ENCODE measurements at places on chromosomes 3 and 15.

DNA sequence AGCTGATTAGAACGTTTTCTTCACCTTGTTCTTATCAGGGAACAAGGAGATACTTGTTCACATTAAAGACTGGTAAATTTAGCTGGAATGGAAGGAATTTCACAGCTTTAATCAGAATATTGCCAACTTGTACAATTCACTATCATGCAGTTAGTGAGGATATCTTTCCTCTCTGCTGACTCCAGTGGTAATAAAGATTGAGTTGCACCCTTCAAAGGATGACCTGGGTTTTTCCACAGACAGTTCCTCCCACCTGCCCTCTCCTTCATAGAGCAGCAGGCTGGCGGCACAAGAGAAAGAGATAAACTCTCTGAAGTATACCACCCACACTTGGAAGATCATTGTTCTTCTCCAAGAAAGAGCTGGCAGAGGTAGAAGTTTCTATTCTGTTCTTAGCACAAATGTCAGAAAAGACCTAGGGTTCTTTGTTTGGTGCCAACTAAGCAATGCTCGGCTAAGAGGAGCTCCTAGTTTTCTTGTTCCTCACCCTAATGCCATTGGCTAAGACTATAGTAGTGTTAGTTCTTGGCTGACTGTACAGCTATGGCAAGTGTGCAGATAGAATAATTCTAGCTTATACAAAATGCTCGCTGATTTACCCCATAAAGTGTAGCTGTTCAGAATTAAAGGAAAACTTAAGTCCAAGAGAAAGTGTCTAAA lies 169.1 kb downstream of the CLSTN2 start:
- no peak for DNase-seq

DNA sequence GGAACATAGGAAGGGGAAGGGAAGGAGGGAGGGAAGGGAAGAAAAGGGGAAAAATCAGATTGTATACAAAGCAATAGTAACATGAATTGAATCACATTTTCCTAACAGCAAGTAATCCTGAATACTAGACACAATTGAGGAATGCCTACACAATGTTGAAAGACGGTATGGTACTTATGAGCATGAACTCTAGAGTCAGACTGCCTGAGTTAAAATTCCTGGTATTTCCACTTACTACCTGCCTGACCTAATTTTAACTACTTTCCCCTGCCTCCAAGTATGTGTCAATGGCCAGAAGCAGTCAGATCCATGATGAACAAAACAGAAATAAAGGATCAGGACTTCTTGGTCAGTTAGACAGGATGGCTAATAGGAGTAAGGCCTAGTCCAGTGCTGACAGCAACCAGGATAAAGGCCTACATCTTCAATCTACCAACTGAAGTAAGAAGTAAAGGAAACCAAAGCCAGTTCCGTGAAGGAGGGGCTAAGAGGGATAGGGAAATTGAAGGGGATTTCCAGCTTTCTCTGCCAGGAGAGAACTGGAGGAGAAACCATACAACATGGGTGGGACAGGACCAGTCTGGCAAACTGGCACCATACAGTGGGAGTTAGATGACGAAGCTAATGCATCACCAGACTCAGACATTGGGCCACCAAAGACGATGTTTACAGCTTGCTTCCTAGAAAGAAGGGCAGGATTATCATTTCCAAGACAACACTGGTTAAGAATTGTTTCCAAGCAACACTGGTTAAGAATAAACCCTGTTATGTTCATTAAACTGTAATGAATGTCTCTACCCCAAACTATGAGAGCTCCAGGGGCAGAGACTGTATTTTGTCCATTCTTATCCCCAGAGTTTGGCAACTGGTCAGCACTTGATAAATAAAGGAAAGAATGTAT lies 151.6 kb upstream of the UBE2E2 start:
- no peak for DNase-seq

GRCh38 chr15:99090938-99091337 lies 13.9 kb upstream of the SYNM start:
- no peak for DNase-seq

- DNase-seq: no peak
These were observed 641.8 kb upstream of the ZNF385D start for GRCh38 chr3:22392859-22393258.

DNA sequence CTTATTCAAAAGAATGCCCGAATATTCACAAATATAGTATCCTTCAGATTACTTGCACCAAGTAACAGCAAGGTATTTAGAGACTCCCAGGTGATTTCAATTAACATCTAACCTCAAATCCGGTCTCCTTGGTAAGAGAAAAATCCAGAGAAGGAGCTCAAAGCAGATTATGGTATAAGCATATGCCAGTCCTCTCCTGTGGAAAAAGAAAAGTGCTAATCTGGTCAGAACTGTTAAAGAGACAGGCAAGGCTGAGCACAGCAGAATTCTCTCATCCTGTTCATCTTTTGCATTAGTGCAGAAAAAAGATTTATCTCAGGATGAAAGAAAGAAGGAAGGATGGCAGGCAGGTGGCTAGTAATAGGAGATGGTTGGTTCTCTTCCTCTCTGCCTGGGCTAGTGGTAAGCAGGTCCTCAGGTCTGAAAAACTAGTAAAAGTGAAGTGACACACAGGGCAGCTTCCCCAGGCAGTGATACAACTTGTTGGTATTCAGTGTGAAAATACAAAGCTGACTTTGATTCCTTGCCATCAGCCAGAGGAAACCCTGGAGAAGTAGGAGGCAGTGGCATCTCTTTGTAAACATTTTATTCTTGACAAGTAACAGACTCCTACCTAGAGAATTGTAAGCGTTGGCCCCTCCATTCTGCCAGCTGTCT lies 14.2 kb downstream of the ATXN7 start:
- DNase-seq: no peak

GRCh38 chr3:149658744-149659497 lies 1.1 kb upstream of the WWTR1 start:
- DNase-seq: no peak

- DNase-seq: no peak
These were observed 4.8 kb downstream of the RASGRP1 start for GRCh38 chr15:38559636-38560307.

- no peak for DNase-seq
These were observed 21.9 kb downstream of the CYP8B1 start for GRCh38 chr3:42853739-42854302.

DNA sequence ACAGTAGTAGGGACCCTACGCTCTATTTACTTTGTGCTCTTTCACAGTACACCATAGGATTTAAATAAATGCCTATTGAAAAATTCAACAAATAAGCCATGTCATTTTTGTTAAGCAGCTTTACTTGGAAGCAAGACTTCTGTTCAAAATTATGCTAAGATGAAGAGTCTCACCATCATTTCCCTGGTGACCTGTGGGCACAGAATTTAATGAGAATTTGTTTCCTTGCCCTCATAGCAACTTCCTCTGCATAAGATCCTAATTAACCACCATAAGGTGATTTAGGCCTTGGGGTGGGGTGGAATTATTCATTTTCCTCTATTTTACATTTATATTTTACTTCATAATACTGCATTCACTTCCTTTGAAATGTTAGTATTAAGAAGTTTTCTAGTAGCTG lies 70.5 kb downstream of the CHL1 start:
- DNase-seq: no peak

DNA sequence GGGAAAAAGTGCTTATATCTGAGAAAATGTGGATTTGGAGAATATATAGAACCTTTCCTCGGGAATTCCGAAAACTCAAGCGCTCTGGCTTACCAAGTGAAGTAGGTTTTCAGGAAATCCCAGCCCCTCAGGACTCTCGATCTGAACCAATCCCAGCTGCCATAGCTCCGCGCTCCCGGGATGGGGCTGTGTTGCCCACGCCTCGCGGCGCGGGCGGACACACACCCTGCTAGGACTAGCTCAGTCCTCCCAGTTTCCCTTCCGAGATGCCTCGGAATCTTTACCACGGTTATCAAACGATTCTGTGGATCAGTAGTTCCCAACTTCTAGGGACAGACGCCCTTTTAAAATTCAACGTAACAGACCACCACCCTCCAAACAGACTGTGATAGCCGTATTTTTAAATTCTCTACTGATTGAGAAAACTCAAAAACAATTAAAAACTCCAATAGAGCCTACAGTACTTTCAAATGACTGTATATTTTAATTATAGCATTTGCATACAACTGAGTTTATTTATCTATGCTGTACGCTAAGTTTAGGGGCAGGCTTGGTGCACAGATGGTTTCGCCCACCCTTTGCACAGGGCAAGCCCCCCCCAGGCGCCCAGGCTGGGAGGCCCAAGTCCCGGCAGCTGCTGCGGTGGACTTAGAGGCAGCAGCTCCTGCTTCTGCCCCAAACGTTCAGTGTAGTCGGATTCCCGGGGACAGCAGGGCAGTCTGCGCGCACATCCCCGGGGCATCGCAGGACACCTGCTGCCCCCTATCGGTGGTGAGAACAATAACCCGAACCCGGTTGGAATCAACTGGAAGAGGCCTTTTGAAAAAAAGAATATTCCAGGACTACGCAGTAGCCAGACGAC lies 52.3 kb downstream of the CCDC54 start:
- DNase-seq: peak; percentile 70

DNA sequence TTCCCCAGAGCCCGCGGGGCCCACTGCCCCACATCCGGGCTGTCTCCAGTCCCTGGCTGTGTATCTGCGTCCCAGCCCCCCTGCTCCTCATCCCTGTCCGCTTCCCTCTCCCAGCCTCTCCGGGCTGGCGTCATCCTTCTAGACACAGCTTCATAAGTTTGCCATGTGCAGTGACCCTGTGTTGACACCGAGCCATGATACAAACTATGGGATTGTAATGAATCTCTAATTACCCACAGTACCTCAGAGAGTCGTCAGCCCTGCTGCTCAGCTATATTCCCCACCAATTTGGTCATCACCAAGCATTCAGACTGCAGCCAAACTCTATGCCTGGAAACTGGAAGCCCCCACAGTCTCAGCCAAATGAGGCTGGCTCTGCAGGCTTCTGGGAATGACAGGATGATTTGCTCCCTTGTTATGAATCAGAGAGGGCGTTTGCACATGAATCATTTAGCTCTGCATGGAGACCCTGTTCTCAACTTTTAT lies 466.1 kb upstream of the ATP11B start:
- DNase-seq: no peak

GRCh38 chr15:57862761-57863160 lies 156.2 kb downstream of the POLR2M start:
- DNase-seq: no peak

GRCh38 chr3:170007031-170007663 lies 30.6 kb upstream of the GPR160 start:
- DNase-seq: no peak

- no peak for DNase-seq
These were observed 39.0 kb downstream of the CD200R1L start for GRCh38 chr3:112807685-112808084.

- no peak for DNase-seq
These were observed 1.1 kb downstream of the FAH start for GRCh38 chr15:80153900-80154299.

GRCh38 chr3:32452009-32452408 lies 50.6 kb downstream of the CMTM6 start:
- no peak for DNase-seq

DNA sequence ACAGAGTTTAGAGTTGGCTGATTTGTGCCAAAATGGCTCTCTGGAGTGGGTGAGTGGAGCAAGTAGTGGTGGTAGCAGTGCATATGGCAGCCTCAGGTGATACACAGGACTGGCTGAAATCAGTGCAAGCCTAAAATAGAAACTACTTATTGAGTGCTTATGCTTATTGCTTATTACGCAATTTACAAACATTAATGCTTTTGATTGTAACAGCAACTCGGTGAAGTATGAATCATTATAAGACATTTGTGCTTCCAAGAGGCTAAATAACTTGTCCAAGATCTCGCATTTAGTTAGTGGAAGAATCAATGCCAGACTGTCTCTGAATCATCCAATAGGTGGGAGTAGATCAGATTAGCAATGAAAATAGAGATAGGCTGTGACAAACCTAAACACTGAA lies 353.8 kb downstream of the NAALADL2 start:
- DNase-seq: no peak

- DNase-seq: no peak
These were observed 14.5 kb downstream of the RTP3 start for GRCh38 chr3:46512191-46512749.

DNA sequence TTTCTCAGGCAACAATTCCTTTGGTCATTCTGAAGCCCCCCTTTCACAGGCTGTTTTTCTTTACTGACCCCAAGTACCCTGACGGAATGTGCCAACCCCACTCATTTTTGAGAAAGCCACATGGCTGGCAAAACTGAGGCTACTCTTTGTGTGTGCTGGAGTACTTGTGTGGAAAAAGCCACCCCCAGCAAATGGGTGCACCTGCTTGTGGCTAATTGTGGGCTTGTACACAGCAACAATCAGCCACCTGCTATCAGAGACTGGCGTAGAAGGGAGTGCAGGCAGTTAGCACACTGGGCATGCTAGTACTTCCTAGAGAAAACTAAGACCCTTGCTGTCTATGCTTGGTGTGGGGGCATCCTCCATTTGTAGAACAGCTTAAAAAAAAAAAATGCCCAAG lies 110.1 kb upstream of the LMOD3 start:
- no peak for DNase-seq

GRCh38 chr3:56800130-56800831 lies 1.5 kb downstream of the ARHGEF3 start:
- peak; percentile 71 for DNase-seq

- DNase-seq: no peak
These were observed 178.2 kb upstream of the TGFBR2 start for GRCh38 chr3:30428251-30428650.

GRCh38 chr3:196219194-196219969 lies 3.0 kb downstream of the SLC51A start:
- DNase-seq: peak; percentile 73

DNA sequence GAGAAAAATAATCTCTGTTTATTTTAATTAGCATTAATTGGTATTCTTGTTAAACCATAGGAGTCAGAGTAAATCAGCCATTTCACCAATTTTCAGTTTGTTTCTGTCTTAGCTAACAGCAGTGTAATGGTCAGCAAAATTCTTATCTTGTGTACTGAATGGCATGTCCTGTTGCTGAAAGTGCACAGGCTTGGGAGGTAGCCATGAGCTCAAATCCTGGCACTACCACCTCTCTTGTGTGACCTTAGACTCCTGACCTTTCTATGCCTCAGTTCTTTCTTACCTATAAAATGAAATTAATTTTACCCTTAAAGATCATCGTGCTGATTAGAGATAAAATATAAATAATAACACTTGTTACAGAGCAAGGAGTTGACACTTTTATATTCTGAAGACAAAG lies 35.8 kb downstream of the MLH1 start:
- DNase-seq: no peak

Measured in activated naive CD4-positive, alpha-beta T cell treated with anti-CD3 and anti-CD28 coated beads, Interleukin-2, amount 50 U/mL, for 72 hours (primary cell).